ENCODE measurements at places on chromosomes 13 and 19.

GRCh38 chr13:99416411-99417121 is 84.7 kb upstream of the TM9SF2 start:
- no peak for DNase-seq
- peaks cover 4% of the 10 kb centered on the region for H3K36me3 ChIP-seq
- peaks cover 42% of the 10 kb centered on the region for H3K4me1 ChIP-seq
- no peak overlapping the region for H3K4me3 ChIP-seq
- H3K27ac ChIP-seq, result no peak overlapping the region

DNA sequence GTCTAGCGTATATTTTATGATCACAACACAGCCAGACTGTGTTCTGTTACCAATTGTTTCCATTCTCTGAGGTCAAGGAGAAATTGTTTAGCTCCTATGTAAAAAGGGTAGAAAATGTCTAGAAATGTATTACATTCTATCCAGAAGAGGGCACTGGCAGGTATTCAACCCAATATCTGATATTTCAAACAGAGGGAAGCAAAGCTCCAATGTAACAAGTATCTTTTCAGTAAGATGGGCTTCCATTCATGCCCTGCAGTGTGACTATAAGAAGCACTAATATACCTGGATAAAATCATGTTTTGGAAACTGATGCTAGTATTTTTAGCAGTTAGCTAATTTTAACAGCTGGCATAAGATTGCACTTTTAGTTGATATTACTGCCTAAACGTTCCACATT is 312.7 kb downstream of the FGF14 start:
- H3K27me3 ChIP-seq, result no peaks in the 10 kb centered on the region
- H3K27ac ChIP-seq, result no peak overlapping the region
- H3K4me1 ChIP-seq, result no peaks in the 10 kb centered on the region
- H3K36me3 ChIP-seq, result no peaks in the 10 kb centered on the region

GRCh38 chr19:46478356-46478986 is 7.1 kb upstream of the PNMA8A start:
- no peak overlapping the region for H3K4me3 ChIP-seq
- peaks cover 40% of the 10 kb centered on the region for H3K27me3 ChIP-seq
- peak overlapping the region; percentile 26 for H3K27ac ChIP-seq
- peaks cover 1% of the 10 kb centered on the region for H3K4me1 ChIP-seq
- DNase-seq, result no peak

DNA sequence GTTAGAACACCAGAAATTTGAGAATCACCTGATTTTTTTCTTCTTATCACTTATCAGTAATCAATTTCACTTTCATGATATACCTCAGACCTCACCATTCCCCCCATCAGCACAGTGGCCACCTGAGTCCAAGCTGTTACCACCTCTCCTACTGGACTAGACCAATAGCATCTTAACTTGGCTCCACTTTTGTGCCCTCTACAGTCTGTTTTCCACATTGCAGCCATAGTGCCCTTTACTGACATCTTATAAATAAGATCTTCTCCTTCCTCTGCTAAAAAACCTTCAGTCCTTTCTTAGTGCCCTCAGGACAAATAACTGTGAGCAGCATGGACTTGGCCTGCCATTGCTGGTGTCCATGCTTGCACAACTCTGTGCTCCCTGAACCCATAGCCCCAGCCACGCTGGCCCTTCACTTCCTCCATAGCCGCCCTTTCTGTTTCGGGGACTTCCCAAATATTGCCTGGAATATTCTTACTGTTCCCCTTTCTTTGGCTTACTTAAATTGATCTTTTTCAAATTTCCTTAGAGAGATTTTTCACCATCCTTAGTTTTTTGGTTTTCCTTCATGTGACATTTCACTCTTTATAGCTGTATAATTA is 380.8 kb downstream of the LMO7 start:
- no peak for DNase-seq
- no peaks in the 10 kb centered on the region for H3K4me1 ChIP-seq
- H3K27me3 ChIP-seq, result no peaks in the 10 kb centered on the region
- no peak overlapping the region for H3K27ac ChIP-seq
- H3K36me3 ChIP-seq, result no peaks in the 10 kb centered on the region

DNA sequence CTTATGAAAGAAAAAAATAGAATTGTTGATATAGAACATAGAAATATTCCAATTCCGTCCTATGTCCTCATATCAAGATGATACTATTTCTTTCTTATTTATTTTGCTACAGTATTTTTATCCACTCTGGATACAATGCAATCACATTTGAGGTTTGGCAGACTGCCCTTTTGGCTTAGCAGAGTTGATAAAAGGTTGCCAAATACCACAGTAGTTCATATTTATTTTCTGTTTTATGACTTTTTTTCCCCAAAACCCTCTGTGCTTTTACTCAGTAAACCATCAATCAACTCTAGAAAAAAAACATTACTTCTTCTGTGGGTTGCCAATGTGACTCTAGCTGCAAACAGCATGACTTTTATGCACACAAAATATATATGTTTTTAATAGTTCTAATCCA is 424.5 kb downstream of the PCDH9 start:
- no peaks in the 10 kb centered on the region for H3K36me3 ChIP-seq
- no peak overlapping the region for H3K27ac ChIP-seq
- H3K4me1 ChIP-seq, result no peaks in the 10 kb centered on the region
- no peak overlapping the region for H3K4me3 ChIP-seq
- no peaks in the 10 kb centered on the region for H3K27me3 ChIP-seq

GRCh38 chr19:15315101-15315500 is 17.2 kb downstream of the BRD4 start:
- no peak overlapping the region for H3K27ac ChIP-seq
- no peak for DNase-seq
- H3K36me3 ChIP-seq, result peaks cover 5% of the 10 kb centered on the region
- H3K4me1 ChIP-seq, result peaks cover 34% of the 10 kb centered on the region

GRCh38 chr13:114296448-114296847 is 15.0 kb downstream of the UPF3A start:
- DNase-seq, result no peak
- H3K4me1 ChIP-seq, result no peaks in the 10 kb centered on the region
- no peak overlapping the region for H3K4me3 ChIP-seq
- H3K27me3 ChIP-seq, result no peaks in the 10 kb centered on the region
